ENCODE measurements at places on chromosomes 12 and 14. TPM values are rescaled to one million over a fixed set of nuclear protein-coding genes. Genes with fewer than 3 reads are reported as not detected.
A peak's percentile ranks its signal among the peaks of the same experiment; 100 is the strongest.

DNA sequence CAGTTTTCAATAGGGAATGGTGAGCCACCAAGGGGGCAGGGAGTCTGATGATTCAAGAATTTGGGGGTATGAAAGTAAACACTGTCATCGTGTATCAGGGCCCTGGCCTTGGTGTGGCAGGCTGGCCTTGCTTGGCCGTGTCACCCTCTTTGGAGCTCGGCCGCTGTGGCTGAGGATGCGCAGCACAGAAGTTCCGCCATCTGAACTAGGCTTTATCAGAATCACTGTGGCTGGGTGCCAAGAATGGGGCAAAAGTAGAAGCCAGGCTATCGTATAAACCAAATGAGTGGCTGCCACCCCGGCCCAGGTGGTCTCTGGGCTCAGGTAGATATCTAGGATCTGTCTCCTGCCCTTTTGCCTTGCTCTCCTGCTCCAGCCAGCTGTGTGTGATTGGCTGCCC, 137.4 kb downstream of the PAPOLA start:
- no peak overlapping the region for H3K27ac ChIP-seq
- no peaks in the 10 kb centered on the region for H3K36me3 ChIP-seq
- H3K27me3 ChIP-seq, result no peaks in the 10 kb centered on the region
- no peak overlapping the region for H3K4me3 ChIP-seq

DNA sequence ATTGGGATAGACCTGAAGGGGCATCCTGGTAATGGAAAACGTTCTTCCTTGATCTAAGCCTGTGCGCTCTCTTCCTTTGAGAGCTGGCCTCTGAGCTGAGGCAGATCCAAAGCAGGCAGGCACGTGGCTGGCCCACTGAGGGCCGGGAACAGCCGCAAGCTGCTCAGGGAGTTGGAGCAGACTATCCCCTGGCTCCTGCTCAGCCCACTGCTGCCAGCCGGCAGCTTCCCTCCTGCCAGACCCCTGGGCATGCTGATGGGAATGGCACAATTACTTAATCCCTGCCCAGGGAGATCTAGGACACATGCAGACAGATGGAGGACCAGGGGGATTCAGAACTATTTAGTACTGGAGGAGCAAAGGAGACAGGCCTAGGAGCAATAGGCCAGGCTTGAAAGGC, 14.4 kb downstream of the NEUROD4 start:
- no peaks in the 10 kb centered on the region for H3K27me3 ChIP-seq
- H3K27ac ChIP-seq, result no peak overlapping the region
- H3K36me3 ChIP-seq, result no peaks in the 10 kb centered on the region
- no peaks in the 10 kb centered on the region for H3K4me1 ChIP-seq

GRCh38 chr14:76924371-76925096, 98.3 kb downstream of the LRRC74A start:
- H3K27ac ChIP-seq, result no peak overlapping the region
- no peak for DNase-seq
- H3K27me3 ChIP-seq, result no peaks in the 10 kb centered on the region
- no peak overlapping the region for H3K4me3 ChIP-seq

GRCh38 chr14:68749487-68750475, 43.1 kb downstream of the ZFP36L1 start:
- H3K4me1 ChIP-seq, result peaks cover 60% of the 10 kb centered on the region
- peak; percentile 75 for DNase-seq
- no peaks in the 10 kb centered on the region for H3K36me3 ChIP-seq

DNA sequence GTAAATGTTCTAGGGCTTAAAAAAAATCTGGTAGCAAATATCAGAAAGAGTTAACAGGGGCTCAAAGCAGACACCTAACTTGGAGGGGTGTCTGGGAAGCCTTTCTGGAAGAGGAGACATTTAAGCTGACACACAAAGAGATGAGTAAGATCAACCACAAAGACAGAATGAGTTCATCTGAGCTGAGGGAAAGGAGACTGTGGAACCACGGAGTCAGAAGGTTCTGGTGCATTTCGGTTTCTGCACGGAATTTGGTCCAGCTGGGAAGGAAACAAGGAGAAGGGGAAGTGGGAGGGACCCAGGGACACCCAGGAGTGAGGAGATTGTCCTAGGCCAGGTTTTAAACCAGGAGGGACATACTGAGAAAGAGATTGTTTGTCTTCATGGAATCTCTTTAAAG, 161.1 kb downstream of the PHETA1 start:
- no peak overlapping the region for H3K4me3 ChIP-seq
- H3K36me3 ChIP-seq, result no peaks in the 10 kb centered on the region
- DNase-seq, result no peak
- H3K27ac ChIP-seq, result no peak overlapping the region

DNA sequence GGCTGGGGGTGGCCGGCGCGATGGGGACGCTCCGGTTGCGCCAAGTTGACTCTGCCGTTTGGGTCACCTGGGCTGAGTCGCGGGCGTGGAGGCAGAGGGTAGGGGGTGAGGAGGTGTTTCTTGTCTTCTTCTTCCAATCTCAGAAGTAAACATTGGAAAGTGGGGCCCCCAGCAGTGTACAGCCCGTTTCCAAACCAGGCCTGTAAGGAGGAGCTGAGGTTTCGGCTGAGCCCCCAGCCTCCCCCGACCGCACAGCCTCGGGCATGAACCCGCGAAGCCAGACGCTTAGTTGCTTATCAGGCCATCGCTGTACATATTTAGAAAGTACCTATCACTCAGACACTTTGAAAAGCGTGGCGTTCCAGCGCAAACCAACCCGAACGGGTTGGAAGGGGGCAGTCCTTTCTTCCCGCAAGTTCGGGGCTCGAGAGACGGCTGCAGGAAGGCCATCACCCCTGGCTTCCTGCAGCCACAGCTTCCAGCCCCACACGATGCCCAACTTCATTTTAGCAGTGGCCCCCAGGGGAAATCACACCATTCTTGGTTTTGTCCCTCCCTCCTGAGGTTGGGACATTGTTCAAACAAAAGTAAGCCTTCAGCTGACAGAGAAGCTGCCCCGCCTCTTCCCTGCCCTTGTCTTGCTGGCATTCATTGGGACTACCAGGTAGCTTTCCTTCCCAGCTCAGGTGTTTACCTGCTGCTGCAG, 164.1 kb downstream of the ZFP36L1 start:
- H3K27me3 ChIP-seq, result no peaks in the 10 kb centered on the region
- H3K4me3 ChIP-seq, result peak overlapping the region; percentile 43
- peak overlapping the region; percentile 62 for H3K27ac ChIP-seq
- H3K36me3 ChIP-seq, result no peaks in the 10 kb centered on the region

DNA sequence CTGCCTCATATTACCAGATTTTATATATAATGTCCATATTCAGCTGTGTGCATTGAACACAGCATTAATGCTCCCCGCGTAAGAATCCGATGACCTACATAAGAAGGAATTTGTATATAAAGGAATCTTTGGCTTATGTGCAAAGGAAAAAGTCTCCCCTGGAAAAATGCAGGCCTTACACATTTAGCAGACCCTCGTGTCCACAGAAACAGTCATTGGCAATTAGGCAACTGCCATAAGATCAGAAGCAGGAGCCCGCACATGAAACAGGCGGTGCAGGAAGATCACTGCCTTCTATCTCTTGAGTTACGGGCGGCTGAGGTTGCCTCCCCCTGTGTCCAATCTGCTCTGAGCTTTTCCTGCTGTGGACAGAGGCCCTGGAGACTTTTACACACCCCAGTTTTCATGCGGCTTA, 63.2 kb upstream of the RFX4 start:
- no peak overlapping the region for H3K27ac ChIP-seq
- no peak overlapping the region for H3K4me3 ChIP-seq
- H3K27me3 ChIP-seq, result no peaks in the 10 kb centered on the region
- no peaks in the 10 kb centered on the region for H3K36me3 ChIP-seq

GRCh38 chr14:66288511-66288910, 197.7 kb upstream of the CCDC196 start:
- no peak overlapping the region for H3K27ac ChIP-seq
- no peak for DNase-seq
- H3K27me3 ChIP-seq, result no peaks in the 10 kb centered on the region
- no peaks in the 10 kb centered on the region for H3K4me1 ChIP-seq
- H3K4me3 ChIP-seq, result no peak overlapping the region

- no peak overlapping the region for H3K4me3 ChIP-seq
- H3K27ac ChIP-seq, result no peak overlapping the region
- DNase-seq, result no peak
- no peaks in the 10 kb centered on the region for H3K36me3 ChIP-seq
- no peaks in the 10 kb centered on the region for H3K27me3 ChIP-seq
Observed at GRCh38 chr14:82779301-82779700, 1245.6 kb upstream of the SEL1L start.

DNA sequence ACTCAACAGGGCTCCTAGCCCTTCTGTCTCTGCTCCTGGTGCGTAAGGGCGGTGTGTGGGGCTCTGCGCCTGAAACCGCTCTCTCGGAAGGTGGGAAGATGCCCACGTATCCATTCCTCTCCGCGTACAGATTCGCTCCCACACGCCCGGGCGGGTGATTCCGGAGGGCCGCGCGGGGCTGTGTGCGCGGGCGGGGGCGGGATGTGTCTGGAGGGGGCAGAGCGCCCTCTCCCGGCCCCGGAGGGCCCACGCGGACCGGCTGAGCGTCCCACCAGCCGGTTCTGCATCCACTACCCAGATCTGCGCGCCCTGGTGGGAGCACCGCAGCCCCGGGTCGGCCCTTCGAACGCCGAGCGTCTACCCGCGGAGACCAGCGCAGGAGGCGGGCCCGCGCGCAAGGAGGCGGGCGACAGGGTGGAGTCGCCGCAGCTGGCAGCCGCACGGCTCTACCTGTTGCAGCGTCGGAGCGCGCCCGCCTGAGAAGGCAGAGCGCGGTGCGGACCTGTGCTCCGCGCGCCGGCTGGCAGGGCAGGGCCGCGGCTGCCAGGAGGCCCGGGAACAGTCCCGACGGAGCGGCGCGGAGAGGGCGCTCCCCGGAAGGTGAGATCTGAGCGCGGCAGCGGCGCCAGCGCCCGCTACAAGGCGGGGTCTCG, 1.4 kb upstream of the KCNK13 start:
- H3K27me3 ChIP-seq, result peaks cover 87% of the 10 kb centered on the region
- H3K4me3 ChIP-seq, result no peak overlapping the region
- peaks cover 28% of the 10 kb centered on the region for H3K4me1 ChIP-seq
- DNase-seq, result no peak

DNA sequence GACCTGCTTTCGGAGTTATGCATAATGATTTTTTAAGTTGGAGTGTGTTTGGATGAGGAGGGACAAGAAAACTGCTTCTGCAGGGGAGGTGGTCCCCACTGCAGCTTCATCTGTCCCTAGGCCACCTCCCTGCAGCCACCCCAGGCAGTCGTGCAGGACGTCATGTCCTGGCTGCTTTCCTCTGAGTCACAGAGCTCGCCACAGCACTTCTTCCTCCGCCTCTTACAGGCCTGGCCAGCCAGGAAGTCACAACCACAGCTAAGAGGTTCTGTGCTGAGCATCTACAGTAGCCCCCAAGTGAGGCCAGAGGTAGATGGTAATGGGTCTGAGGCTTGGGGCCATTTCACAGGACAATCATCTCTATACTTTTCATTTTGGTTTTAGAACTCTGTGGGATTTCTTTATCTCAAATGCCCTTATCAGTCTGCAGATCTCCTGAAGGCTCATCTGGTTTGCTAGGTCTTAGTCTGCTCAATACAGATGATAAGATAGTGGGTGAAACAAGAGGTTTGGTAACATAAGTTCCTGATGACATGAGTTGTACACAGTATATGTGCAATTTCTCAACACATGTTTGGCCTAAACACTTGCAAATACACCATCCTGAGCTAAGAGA, 106.4 kb downstream of the ARF6 start:
- H3K4me3 ChIP-seq, result no peak overlapping the region
- H3K36me3 ChIP-seq, result no peaks in the 10 kb centered on the region
- H3K27ac ChIP-seq, result peak overlapping the region; percentile 86
- DNase-seq, result peak; percentile 89

- no peaks in the 10 kb centered on the region for H3K27me3 ChIP-seq
- DNase-seq, result no peak
- H3K4me3 ChIP-seq, result no peak overlapping the region
- H3K4me1 ChIP-seq, result peaks cover 19% of the 10 kb centered on the region
- H3K36me3 ChIP-seq, result peaks cover 18% of the 10 kb centered on the region
Observed at GRCh38 chr14:91140672-91141071, 26.8 kb downstream of the DGLUCY start.

AICDA gene
- not detected for total RNA-seq

POTEG gene
- not detected for total RNA-seq

GPR84 gene
- total RNA-seq, result 0.54 TPM

SSTR1 gene
- 0.27 TPM for total RNA-seq

ALDH1L2 gene
- total RNA-seq, result 13.0 TPM

RASSF9 gene
- 3.3 TPM for total RNA-seq

KLRD1 gene
- 3.6 TPM for total RNA-seq

CCDC198 gene
- not detected for total RNA-seq

TMEM229B gene
- total RNA-seq, result 6.1 TPM

ADAMTS20 gene
- not detected for total RNA-seq

All from sigmoid colon (tissue), 7 donors.